Upper lobe of right lung (tissue), 1 donor: ENCODE measurements at places on chromosomes 2 and 18. TPM values are rescaled to one million over a fixed set of nuclear protein-coding genes. Genes with fewer than 3 reads are reported as not detected.
A peak's percentile ranks its signal among the peaks of the same experiment; 100 is the strongest.

GRCh38 chr2:197502201-197502600, 2.0 kb downstream of the HSPE1 start:
- no peak for DNase-seq

GRCh38 chr2:44928483-44929158, 12.9 kb upstream of the SIX3 start:
- DNase-seq = no peak

GRCh38 chr18:8870528-8870927, 165.2 kb downstream of the MTCL1 start:
- no peak for DNase-seq

GRCh38 chr2:25251422-25252273, 83.3 kb upstream of the POMC start:
- DNase-seq = peak; percentile 81

GRCh38 chr2:47815764-47816163, 32.8 kb downstream of the MSH6 start:
- no peak for DNase-seq

GRCh38 chr2:177106212-177106611, 106.4 kb upstream of the HNRNPA3 start:
- DNase-seq = no peak

DNA sequence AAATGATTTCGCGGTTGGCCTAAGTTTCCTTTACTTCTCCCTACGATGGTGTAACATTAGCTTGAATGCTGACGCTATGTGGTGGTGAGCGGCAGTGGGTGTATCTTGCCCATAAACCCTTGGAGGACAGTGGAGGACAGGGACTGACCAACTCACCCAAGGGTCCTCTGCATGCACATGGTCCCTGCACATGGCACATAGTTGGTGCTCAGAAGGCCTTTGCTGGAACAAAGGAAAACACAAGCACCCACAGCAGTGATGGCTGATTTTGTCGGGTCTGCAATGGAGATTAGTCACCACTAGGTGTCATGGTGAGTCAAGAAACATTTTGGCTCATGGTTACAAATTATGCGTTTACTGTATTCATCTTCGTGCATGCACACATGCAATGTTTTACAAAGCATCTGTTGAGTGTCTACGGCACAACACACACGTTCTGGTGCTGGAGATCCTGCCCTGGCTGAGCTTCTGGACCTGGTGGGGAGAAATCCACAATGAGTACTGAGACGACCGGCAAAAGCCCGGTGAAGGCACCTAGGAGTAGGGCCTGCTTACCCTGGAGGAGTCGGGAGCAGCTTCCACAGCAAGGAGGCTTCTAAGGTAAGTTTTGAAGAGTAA, 44.0 kb downstream of the PDCL3 start:
- DNase-seq = peak; percentile 40

DNA sequence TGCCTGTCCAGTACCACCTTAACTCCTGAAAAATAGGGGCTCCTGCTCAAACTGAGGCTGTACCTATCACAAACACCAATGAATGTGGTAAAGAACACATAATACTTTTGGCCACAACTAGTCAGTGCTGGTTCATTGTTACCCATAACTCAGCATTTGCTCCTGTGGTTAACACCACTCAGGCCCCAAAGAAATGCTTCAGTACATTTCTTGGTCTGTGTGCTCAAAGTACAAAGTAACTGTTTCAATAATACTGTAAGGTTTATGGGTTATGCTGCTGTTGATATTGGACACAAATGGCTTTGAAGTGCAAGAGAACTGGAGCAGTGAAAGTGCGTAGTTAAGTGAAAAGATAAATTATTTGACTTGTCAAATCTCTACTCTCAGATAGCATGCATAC, 95.0 kb upstream of the TACR1 start:
- DNase-seq = no peak

DNA sequence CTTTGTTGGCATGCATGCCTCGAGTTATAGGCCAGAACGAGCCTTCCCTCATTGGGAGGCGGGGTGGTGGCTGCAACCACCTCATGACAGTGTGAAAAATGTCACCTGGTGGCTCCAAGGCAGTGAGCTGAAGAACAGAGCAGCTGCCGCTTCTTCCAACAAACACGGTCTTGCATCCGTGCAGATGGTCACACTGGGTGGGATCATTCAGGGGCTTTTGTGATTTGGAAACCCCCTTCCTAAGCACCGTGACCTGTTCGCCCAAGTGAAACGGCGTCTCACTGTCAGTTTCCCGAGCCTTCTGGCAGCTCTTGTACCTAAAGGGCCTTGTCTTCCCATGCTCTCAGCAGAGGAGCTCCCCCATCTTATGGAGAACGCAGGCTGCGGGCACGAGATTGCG, 159.7 kb downstream of the NAPG start:
- no peak for DNase-seq

The BOLL gene
- total RNA-seq = not detected

The NCKAP5 gene
- total RNA-seq = 40.8 TPM

The TMEM198 gene
- 2.9 TPM for total RNA-seq

The ZBTB7C gene
- total RNA-seq = 17.7 TPM
